ENCODE measurements at places on chromosomes 12 and 14.

DNA sequence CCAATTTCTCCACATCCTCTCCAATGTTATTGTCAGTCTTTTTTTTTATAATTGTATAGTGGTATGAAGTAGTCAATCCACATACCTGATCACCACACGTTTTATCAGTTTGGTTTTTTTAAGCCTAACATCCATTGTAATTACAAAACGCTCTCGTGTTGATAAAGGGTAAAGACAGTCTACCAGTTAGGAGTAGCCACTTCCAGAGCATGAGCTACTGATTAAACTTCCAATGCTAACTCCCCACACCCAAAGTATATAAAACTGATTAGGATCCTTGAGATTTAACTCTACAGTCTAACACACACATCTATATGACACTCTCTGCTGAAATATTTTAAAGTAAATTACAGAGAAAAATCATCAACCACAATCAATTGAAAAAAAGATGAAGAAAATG is 20.7 kb downstream of the CPNE8 start:
- no peak overlapping the region for H3K27ac ChIP-seq
- DNase-seq: no peak
- H3K4me3 ChIP-seq: no peak overlapping the region
- H3K36me3 ChIP-seq: no peaks in the 10 kb centered on the region

DNA sequence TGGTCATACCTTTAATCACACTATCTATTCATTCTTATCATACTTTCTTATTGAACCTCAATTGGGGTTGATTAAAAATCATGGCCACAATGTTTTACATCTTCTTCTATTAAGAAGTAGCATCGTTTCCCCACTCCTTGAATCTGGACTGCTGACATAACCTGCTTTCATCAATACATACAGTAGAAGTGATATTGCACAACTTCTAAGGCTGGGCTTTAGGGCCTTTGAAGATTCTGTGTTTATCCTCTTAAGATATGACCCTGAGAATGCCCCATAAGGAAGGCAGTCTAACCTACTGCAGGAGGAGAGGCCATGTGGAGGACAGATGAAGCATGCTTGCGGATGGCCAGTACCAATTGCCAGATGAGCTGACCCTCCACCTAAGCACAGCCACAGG is 1142.8 kb upstream of the SEL1L start:
- no peaks in the 10 kb centered on the region for H3K36me3 ChIP-seq
- peaks cover 7% of the 10 kb centered on the region for H3K4me1 ChIP-seq
- no peak overlapping the region for H3K27ac ChIP-seq
- no peak for DNase-seq

DNA sequence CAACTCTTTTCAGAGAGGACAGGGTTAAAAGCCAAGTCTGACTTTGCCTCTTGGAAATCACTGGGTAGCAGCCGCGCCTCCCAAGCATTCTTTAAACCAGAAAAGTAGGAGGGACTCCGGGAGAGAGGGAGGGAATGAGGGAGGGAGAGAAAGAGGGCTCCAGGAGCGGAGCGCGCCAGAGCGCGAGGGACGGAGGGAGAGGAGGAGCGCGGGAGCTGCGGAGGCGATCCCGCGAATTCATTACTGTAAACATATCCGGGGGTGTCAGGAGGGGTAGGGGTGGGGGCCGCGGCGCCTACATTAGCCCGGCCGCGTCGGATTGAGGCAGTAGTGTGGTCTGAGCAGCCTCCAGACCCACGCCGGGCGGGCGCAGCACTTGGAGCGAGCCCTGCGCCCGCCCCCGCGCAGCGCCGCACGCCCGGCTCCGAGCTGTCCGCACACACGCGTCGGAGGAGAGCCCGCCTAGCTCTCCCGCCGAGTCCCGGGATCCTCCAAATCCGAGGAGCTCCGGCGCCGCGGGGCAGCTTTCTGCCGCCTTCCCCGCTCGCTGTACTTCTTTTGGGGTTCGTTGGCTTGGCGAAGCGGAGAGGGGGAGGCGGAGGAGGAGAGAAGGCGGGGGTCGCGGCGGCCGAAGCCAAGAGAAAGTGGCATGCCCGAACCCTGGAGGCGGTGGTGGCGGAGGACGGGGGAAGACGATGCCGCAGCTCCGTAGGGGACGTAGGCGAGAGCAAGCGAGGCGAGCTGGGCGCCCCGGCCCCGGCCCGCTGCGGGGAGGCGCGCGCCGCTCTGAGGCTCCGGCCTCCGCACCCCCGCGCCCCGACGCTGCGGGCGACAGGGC is 3.3 kb downstream of the FLRT2 start:
- H3K4me1 ChIP-seq: peaks cover 13% of the 10 kb centered on the region
- H3K27me3 ChIP-seq: no peaks in the 10 kb centered on the region
- no peak overlapping the region for H3K27ac ChIP-seq
- DNase-seq: no peak
- peak overlapping the region; percentile 77 for H3K4me3 ChIP-seq

DNA sequence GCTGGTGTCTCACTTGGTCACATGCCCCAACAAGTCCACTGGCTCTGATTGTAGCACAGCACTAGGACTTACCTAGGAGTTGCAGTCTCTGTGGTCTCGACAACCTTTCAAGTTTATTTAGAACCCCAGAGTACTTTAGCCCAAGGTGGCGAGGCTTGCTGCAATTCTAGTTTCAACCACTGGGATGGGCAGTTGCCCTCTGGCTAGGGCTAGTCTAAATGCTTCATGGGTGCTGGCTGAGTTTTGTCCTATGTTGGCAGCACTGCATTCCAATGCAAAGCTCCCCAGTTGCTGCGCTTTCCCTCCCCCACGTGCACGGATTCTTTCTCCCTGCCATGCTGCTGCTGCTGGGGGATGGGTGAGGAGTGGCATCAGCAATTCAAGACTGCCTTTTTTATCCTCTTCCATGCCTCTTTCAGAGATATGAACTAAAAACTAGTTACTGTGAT is 207.9 kb downstream of the SYNE2 start:
- peaks cover 8% of the 10 kb centered on the region for H3K36me3 ChIP-seq
- no peak for DNase-seq
- no peak overlapping the region for H3K27ac ChIP-seq
- H3K4me3 ChIP-seq: no peak overlapping the region
- H3K4me1 ChIP-seq: peaks cover 13% of the 10 kb centered on the region
- no peaks in the 10 kb centered on the region for H3K27me3 ChIP-seq

- H3K4me3 ChIP-seq: no peak overlapping the region
- DNase-seq: no peak
- no peaks in the 10 kb centered on the region for H3K27me3 ChIP-seq
- no peak overlapping the region for H3K27ac ChIP-seq
- H3K4me1 ChIP-seq: no peaks in the 10 kb centered on the region
Measured at GRCh38 chr12:111287125-111287900, 81.6 kb downstream of the PHETA1 start.

- no peaks in the 10 kb centered on the region for H3K4me1 ChIP-seq
- no peaks in the 10 kb centered on the region for H3K36me3 ChIP-seq
- no peak overlapping the region for H3K4me3 ChIP-seq
Measured at GRCh38 chr12:13251521-13251920, 55.0 kb downstream of the EMP1 start.

GRCh38 chr14:100609331-100609870 is 22.2 kb upstream of the BEGAIN start:
- no peaks in the 10 kb centered on the region for H3K36me3 ChIP-seq
- no peaks in the 10 kb centered on the region for H3K27me3 ChIP-seq
- H3K4me1 ChIP-seq: no peaks in the 10 kb centered on the region

DNA sequence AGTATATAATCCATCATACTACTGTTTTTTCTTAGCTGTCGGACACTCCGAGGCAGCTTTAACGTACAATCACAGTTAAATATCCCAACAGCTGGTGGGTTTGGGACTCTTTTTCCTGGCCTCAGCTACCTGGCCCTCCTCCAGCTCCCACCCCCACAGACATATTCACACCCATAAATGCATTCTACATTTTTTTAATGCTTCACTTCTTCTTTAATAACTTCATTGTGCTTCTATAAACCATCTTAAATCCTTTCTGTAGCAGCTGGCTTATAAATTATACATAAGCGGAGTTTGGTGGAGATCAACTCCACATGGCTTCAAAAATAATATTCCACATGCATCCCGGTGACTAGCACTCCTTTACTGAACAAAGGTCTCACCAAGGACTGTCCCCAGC is 33.3 kb downstream of the TDG start:
- H3K4me1 ChIP-seq: no peaks in the 10 kb centered on the region
- no peak overlapping the region for H3K27ac ChIP-seq
- peaks cover 2% of the 10 kb centered on the region for H3K36me3 ChIP-seq
- no peaks in the 10 kb centered on the region for H3K27me3 ChIP-seq
- H3K4me3 ChIP-seq: no peak overlapping the region
- no peak for DNase-seq

- peaks cover 18% of the 10 kb centered on the region for H3K4me1 ChIP-seq
- no peak for DNase-seq
- H3K4me3 ChIP-seq: peak overlapping the region; percentile 73
- H3K36me3 ChIP-seq: no peaks in the 10 kb centered on the region
- no peak overlapping the region for H3K27ac ChIP-seq
- H3K27me3 ChIP-seq: peaks cover 21% of the 10 kb centered on the region
Measured at GRCh38 chr14:35534208-35534872, 376 bp downstream of the INSM2 start.
